ENCODE measurements at places on chromosomes 3 and 15.

DNA sequence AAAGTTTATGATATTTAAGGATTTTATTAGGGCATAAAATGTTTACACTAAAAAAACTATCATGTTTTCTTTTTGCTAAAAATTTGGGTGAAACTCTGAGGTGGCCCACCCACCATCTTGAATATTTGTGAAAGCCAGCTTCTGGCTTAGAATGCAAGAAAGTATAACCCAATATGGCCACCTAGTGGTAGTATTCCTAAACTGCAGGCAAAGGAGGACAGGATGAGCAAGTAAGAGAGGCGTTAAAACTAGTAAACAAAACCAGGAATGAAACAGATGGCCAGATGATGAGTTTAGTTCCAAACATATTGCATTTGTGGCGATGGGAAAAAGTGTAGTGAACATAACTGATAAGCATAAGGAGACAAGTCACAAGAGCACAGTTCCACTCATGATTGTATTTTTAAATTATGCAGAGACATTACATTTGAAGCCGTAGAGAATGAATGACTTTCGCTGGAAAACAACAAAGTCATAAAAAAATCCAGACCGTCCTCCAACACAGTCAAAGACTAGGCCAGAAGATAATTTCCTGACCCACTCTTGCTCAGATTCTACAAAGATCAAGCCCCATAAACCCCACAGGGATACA lies 103.3 kb upstream of the PRTG start:
- DNase-seq, result no peak

- no peak for DNase-seq
These were observed 20.7 kb upstream of the ERC2 start for GRCh38 chr3:56488812-56489600.

DNA sequence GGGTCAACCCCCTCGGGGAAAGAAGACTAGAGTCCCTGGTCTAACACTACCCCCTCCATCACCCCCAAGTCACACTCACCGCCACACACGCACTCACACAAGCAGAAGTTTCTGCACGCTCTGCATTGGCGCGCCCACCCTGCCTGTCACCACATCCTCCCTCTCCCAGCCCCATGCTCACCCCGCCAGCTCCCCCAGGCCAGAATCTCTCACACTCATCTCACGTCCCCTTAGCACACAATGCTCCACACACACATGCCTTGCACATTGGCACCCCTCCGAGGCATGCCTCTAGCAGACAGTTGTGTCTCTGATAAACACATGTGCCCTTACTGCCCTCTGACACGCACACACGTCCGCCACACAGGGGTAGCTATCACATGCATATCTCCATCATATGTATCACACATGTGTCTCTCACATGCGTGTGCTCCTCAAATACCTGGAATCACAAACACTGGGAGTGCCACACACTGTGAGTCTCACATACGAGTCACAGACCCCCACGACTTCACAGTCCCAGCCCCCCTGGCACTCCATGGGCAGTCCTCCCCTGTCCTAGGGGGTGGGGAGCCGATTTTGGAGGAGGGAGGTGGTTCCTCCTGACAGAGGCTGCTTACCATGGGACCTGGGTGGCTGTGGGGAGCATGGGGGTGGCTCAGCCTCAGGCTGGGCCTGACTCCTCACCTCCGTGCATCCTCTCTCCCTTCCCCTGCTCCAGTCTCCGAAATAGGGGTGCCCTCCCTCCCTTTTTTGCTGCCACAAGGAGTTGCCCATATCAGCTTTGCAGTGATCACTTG lies 898 bp downstream of the FBLN2 start:
- no peak for DNase-seq

DNA sequence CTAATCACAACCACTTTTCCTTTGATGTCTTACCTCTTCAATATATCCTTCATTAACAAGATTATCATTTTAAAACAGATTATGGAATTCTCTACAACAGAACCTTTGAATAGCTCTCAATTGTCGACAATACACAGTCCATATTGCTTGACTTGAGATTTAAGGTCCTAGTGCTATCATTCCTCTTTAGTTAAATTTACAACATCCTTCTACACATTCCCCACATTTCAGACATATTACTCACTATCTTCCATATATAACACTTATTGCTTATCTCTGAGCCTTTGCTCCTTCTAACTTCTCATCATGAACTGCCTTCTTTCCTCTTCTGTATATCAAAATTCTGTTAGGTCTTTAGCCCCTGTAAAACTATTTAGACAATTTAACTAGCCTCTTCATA lies 247.0 kb downstream of the STXBP5L start:
- no peak for DNase-seq

GRCh38 chr3:172094621-172095557 lies 55.5 kb downstream of the FNDC3B start:
- no peak for DNase-seq

DNA sequence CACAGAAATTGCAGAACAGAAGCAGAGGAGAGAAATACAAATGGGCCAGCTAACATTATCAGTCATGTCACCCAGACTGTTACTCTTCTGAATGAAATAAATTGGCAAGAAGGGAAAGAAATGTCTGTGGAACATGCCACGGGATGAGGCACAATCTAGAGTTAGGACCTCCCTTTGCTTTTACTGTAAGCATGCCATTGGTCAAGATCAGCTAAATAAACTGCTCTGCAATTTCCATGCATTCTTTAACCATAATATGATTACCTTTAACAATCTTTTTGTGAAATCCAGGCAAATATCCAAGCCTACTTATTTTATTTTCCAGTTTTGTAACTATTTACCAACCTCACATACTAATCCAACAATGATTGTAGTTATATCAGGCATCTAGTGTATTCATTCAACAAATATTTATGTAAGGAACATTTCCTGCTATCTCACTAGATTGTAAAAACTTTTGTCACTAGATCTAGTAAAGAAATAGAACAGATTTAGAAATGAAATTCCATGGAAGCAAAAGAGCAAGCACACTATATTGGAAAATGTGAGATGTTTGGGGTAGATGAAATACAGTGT lies 383.4 kb downstream of the MECOM start:
- DNase-seq, result no peak

DNA sequence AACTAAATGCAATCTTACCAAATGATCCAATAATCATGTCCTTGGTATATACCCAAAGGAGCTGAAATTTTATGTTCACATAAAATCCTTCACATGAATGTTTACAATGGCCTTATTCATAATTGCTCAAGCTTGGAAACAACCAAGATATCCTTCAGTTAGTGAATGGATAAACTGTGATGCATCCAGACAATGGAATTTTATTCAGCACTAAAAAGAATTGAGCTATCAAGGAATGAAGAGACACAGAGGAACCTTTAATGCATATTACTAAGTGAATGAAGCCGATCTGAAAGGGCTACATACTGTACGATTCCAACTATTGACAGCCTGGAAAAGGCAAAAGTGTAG lies 168.4 kb downstream of the PDE8A start:
- no peak for DNase-seq

DNA sequence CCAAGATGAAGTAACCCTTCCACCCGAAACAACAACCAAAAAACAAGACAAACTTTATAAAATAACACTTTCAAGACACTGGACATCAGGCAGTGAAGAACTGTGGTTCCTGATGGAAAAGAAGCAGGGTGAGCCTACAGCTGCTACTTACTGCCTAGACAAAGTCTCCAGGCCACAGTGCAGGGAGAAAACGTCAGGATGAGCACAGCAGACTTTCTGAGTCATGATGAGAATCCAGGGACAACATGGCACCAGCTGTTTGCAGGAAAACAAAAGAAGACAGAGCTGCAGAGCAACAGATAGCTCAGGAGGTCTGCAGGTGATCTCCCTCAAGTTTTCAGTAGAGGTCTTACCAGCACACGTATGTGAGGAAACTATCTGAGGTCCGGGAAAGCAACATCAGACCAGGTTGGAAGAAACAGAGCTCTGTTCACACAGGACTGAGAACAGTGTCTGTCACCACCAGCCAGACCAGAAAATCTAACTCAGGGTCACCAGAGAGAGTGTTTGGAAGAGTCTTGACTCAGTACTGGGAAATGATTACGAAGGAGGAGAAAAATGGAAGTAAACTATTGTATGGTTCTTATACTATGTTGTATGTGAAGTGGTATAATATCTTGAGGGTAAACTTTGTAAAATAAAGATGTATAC lies 108.9 kb downstream of the ANO10 start:
- no peak for DNase-seq

GRCh38 chr3:44833394-44833793 lies 28.3 kb upstream of the TMEM42 start:
- DNase-seq, result no peak

DNA sequence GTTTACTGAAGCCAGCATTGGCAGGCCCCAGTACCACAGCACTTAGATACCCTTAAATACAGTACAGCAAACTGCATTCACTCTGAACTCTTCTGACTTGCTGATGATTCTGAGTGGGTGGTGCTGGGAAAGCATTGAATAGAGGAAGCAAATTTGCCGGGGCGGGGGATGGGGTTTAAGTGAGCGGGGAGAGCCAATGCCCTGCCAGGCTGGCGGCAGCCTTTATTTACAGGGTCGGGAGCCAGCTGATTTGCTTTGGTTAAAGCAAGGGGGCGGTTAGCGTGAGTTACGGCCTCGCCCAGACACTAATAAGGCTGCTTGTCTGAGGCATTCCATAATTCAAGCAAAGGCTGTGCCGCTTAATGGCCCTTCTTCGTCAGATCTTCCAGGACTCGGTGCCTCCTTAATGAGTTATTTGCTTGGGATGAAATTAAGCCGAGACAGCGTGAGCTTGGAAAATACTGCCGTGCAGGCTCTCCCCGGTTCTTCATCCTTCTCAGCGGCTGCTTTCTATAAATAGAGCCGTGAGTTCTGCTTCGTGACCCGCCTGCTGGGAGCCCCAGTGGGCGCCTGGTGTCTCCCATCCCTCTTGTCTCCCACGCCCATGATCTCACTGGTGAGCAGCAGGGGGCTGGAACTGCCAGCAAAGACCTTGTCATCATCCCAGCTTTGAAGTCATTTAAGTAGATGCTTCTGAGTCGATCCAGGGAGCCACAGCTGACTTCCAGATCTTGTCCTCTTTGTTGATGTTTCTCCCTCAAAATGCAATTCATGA lies 25.8 kb downstream of the SPSB4 start:
- peak; percentile 80 for DNase-seq

DNA sequence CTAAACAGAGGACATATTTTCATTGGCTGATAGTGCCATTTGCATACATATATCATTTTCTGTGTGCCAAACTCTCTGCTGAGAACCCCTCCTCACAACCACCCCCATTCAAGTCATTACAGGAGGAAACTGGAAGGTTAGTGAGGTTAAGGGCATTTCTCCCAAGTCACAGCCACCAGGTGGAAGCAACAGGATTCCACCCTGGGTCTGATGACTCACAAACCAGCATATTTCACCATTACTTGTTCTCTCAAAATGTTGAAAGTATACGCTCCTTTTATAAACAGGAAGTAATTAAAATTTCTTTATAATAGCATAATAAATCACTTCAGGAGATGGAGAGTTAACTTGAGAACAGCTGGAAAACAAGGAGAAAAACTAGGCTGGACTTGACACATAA lies 398.6 kb upstream of the WNT5A start:
- DNase-seq, result no peak

DNA sequence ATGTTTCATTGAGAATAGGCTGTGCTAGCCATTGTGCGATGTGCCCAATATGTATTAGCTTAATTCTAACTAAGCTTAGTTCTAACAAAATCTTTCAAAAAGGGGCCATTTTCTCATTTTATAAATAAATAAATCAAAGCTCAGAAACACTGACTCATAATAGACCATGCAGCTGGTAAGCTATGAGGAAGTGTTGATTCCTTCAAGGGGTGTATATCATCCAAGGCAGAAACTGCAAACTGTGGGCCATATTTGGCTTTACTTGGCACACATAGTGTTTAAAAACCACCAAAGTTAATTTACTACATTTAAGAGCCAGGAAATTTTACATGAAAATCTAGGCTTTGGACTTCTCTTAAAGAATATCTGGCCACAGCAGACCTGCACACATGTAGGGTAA lies 136.5 kb downstream of the ZNF621 start:
- no peak for DNase-seq

DNA sequence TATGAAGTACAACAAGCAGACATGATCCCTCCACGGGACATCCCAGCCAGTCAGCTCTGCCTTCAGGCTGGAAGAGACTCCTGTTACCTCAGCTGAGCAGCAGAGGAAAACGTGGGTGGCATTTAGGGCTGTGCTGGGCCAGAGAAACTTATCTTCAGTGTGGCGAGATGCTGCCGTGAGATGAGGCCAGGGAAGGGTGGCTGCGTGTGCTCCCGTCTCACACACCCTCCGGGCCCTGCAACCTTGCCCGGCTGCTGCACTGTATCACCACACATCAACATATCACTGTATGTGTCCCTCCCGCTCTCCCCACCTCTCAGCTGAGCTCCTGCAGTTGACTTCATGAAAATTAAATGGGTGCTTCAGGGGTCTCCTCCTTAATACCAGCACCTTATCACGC lies 23.4 kb downstream of the BMF start:
- DNase-seq, result no peak

DNA sequence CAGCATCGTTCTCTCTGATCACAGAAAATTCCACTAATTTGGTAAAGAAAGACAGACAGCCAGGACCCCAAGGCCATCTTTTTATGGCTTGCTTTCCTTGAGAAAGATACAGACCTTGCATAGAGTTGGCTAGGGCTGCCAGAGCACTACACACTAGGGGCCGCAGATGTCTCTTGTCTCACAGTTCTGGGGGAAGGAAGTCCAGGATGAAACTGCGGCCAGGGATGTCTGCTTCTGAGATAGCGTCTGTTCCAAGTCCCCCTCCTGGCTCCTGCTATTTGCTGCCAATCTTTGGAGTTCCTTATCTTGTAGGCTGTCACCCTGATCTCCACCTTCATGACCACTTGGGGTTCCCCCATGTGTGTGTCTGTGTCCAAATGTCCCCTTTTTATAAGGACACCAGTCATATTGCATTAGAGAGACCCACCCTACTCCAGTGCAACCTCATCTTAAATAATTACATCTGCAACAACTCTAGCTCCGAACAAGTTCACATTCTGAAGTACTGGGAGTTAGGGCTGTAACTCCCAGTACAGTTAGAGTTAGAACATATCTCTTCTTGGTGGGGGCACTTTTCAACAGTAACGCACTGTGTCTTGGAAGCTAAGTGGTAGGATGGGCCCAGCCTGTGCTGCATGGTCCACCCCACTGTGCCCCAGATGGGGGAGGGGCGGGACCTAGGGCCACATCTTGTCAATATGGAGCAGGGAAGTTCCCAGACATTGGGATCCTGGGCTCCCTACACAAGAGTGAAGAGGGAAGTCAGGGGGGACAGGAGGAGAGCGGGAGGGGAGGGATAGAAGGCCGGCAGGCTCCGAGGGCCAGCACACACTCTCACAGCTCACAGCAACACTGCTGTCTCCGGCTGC lies 42.2 kb downstream of the KLF15 start:
- no peak for DNase-seq

- no peak for DNase-seq
These were observed 195.2 kb downstream of the ALCAM start for GRCh38 chr3:105561876-105562275.

DNA sequence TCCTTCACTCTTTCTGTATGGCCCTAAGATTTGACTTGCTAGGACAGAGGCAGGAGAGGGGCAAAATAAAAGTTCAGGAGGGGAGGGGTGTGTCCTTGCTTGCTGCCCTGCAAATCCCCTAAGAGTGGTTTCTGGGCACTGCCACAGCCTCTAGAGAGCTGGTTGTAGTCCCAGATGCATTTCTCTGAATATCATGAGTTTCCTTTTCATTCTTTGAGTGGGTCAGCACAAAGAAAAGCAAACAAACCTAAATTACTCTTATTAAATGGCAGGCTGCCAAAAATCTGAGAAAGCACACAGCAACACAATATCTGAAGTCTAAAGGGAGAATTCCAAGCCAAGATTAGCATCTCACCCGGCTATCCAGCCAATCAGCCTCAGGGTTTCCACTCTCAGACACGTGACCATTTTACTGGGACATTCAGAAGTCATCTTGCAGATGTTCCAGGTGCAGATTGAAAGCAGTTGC lies 919.3 kb downstream of the TUSC7 start:
- no peak for DNase-seq
